ENCODE measurements at places on chromosomes 4 and X.

GRCh38 chrX:70262952-70263567 is 3.1 kb upstream of the P2RY4 start:
- no peak for DNase-seq

GRCh38 chr4:70714079-70714887 is 7.5 kb upstream of the RUFY3 start:
- DNase-seq = no peak

DNA sequence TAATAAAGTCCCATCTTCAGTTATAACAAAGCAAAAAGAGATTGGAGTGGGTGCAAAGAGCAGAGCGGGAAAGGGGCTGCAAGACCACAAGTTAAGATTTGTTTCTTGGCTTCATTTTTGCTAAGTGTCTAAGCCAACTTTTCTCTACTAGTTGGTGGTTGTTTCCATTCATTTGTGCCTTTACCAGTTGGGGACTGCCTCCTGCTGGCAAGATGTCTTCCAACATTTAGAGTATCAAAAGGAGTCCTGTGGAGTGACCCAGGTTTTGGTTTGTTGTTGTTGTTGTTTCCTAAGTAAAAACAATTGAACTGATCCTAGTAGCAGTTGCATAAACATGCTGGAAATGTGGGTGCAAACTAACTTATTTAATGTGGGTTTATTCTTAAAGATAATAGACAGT is 121.1 kb downstream of the SPATA18 start:
- DNase-seq = no peak

DNA sequence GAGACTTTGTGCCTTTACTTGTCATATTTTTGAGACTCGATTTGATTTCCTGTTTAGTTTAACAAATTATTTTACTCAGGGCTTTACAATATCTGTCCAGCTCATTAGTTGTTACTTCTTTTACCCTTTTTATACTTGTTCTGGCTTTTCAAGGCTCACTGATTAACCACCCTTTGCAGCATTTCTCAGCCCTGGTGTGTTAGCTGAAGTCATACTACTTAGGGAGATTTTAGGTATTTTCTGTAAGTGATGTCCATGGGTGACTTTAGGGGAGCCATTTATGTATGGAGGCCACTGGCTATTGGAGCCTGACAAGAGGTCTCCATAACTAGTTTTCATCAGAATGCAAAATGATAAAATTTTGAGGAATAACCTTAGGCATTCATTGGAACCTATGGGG is 147.2 kb downstream of the RPA4 start:
- DNase-seq = no peak

- DNase-seq = peak; percentile 35
Measured at GRCh38 chrX:77431227-77431626, 16.0 kb upstream of the FGF16 start.

GRCh38 chr4:101345271-101345595 is 2.1 kb downstream of the PPP3CA start:
- no peak for DNase-seq

GRCh38 chr4:56261027-56261426 is 126.3 kb downstream of the AASDH start:
- no peak for DNase-seq

DNA sequence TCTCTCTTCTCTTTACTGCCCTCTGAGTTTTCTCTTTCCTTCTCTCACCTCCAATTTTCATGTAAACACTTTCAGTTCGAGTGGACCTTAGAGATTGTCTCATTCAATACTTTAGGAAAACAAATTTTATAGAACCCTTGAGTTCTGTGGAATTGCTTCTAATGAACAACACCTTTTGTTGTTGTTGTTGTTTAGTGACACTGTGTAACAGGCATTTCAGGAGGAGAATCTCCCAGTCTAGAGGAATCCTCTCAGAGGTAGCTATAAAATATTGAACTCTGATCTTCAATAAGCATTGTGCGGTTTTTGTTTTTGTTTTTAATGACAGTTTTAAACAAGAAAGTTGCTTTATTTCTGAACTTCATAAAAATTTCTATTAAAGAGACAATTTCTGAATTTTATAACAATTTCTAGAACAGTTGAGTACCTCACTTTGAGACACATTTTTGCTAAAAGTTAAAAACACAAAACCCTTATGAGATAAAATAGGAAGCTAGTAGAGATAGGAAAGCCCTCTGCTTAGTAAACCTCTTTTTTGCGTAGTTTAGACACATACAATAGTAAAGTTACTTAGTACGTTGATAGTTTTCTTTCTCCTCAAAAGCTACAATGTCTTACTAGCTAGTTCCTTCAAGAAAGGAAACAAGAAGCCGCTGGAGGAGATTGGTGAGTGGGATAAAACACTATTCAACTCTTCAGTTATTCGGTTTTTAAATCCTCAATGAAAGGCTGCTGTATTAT is 38.8 kb downstream of the CLCN3 start:
- no peak for DNase-seq

DNA sequence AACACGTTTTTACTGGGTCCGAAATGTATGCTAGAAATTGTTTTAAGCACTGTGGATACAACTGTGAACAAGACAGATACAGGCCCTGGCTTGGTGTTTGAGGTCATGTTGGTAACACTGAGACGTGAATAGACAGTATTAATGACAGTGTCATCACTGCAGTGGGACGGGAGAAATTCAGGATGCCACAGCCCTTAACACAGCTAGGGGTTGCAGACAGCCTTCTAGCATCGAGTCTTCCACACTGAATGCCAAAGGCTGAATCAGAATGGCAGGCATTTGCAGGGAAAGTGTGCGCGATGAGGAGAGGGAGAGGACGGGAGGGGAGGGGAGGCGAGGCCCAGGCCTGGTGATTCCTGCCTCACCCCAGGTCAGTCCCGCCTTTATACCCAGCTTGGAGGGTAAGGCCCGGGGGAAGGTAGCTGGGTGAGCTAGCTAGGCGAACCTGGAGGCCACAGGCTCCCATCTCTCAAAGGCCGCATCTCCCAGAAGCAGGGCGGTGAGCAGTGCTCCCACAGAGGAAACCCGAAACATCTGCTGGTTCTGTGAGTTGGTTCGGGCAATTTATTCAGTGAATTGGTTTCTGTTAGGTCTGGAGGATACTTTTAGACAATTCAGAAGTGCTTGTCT is 44.1 kb upstream of the CLDN24 start:
- no peak for DNase-seq

- no peak for DNase-seq
Measured at GRCh38 chrX:68648960-68649359, 1.5 kb downstream of the STARD8 start.

GRCh38 chrX:28586981-28587551 is at the start of gene IL1RAPL1:
IL1RAPL1 (plus strand) TSS chrX:28587446.
- DNase-seq = no peak

DNA sequence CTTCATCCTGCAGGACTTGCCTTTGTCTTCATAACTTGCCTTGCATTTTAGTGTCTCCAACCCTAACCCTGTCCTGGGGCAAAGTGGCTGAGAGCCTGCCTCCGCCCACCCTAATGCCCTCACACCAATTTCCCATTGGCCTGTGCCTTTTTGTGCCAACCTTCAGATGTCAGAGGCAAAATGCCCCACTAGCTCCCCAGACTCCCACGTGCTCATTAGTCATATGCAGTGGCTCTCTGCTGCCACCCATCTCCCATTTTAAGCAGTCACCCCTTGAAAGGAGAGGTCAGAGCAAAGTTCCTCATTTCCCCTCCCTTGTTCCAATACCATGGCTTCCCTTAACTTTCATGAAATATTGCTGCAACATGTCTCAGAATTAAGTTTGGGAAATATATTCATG is 74.8 kb upstream of the PASD1 start:
- DNase-seq = no peak

GRCh38 chr4:121277194-121278105 is 103.4 kb downstream of the QRFPR start:
- DNase-seq = no peak

- no peak for DNase-seq
Measured at GRCh38 chr4:159352609-159353008, 249.7 kb downstream of the RAPGEF2 start.

GRCh38 chr4:156999175-156999517 is 27.5 kb upstream of the PDGFC start:
- DNase-seq = peak; percentile 87

DNA sequence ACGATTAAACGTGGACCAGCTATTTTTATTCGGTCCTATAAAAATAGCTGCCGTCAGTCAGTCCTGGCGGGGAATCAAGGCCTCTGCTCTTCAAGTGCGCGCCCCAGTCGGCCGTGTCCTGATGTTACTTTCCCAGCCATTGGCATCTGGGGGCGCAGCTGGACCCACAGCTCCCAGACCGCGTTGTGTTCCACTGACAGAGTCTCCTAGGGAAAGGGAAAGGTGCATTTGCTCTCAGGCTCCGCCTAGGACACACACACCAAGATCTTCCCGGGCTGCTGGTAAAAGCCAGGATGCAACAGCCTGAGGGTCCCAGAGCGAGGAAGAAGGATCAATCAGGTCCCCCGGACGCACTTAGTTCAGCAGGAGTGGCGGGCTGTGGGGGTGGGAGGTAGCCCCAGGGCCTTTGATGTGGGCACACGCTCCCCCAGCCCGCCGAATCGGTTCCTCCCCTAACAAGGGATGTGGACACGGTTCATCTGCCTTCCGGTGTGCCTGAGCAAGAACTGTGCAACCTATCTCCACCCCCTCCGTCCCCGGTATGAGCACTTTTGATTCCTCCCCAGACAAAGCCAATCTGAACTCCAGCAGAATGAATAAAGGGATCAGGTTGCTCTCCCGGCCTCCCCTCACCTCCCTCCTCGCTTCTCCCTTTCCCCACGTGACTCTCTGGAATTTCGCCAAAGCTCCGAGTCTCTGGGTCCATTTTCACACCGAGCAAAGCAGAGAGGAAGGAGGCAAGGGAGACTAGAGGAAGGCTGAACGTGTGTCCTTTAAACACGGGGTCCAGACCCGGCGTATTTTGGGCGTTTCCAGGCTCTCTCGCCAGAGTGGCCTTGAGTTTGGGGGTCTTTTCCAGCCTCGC is 626 bp upstream of the FRAS1 start:
- no peak for DNase-seq

GRCh38 chr4:156824451-156825060 is 147.0 kb downstream of the PDGFC start:
- DNase-seq = no peak

- no peak for DNase-seq
Measured at GRCh38 chrX:6674734-6675133, 139.8 kb upstream of the VCX3A start.

DNA sequence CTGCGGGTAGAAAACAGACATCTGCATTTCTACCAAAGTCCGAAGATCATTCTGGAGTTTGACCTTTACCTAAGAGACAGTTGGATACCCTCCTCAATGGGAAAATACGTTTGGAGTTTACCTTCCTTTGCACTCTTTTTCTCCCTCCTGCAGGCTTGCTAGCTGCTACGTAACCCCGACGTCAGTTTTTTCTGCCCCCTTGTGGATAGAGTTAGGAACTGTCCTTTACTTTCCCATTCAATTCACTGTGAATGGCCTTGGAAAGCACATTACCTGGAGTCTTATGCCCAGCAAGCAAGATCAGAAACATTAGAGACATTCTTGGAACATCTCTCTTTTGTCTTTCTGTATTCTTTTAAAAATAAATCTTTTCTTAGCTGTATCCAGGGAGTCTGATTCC is 250.7 kb downstream of the NAP1L3 start:
- DNase-seq = no peak

DNA sequence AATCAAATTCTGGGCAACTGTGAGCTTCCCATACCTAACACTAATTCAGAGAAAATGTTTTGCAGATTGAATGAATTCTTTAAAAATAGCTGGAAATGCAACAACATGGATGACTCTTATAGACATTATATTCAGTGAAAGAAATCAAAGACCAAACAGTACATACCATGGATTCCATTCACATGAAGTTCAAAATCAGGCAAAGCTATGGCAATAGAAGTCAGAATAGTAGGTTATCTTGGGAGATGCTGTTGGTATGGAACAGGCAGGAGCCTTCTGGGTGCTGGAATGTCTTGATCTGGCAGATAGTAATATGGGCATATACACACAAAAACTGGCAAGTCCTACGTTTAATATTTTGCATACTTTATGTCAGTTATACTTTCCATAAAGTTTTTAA is 25.5 kb upstream of the CBLL2 start:
- DNase-seq = no peak

DNA sequence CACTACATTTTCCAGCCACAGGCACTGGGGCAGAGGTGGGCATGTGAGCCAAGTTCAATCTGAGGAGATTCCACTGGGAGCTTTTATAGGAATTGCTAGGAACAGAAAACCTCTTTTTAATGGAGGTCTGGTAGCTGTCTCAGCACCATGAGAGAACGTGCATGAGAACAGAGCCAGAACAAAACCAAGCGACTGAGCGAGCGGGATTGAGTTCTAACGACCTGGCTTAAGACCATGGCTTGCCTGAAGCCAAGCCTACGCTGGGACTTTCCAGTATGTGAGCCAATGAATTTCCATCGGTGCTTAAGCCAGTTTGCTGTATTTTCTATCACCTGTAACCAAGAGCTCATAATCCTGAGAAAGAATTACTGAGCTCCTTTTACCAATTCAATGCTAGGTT is 183.7 kb downstream of the NR3C2 start:
- DNase-seq = no peak

GRCh38 chr4:171676555-171677215 is 136.5 kb upstream of the GALNTL6 start:
- DNase-seq = no peak

DNA sequence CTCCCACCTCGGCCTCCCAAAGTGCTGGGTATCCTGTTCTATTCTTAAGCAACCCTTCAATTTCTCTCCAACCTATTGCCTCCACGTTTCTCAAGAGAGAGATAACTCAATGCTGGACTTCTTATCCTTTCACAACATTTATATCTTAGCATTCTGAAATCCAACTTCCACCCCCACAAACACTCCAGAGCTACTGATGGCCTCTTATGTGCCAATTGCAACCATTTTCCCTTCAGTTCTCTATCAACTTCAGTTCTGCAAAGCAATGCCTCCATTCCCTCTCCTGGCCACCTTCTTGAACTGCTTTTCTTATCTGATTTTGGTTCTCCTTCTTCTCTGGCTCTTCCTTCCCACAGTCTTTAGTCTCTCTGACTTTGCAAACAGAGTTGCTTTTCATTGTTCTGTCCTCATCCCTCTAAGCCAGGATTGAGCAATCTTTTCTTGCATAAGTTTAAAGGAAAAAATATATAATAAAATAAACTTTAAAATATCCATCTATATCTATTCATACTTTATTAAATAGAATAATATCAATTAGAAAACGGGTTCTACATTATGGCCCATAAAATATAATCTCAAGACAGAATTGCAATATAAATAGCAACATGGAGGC is 3.6 kb upstream of the STBD1 start:
- DNase-seq = no peak

GRCh38 chr4:25984266-25984665 is 70.2 kb downstream of the SMIM20 start:
- DNase-seq = no peak

- no peak for DNase-seq
Measured at GRCh38 chr4:995311-996026, 2.3 kb upstream of the SLC26A1 start.

DNA sequence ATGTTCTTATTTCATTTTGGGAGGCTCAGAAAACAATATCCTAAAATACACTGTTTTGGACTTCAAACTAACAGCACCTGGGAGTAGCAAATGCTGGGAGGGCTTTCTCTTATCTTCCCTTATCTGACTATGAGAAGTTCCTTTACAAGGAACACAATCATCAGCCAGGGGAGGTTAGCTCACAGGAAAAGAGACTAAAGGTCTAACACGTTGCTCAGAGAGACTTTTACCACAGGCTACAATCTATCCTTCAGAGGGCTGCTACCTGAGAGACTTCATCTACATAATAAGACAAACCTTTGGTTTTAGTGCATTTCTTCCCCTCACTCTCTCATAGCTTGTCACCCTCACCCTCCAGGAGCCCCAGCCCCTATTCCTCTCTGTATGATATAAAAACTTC is 35.8 kb downstream of the MEPE start:
- no peak for DNase-seq

- DNase-seq = no peak
Measured at GRCh38 chr4:124955476-124955875, 242.9 kb upstream of the ANKRD50 start.
